Stimulated activated CD8-positive, alpha-beta memory T cell treated with anti-CD3 and anti-CD28 coated beads, Interleukin-12 subunit alpha, Interleukin-12 subunit beta, amount 100 ng/mL, for 1 hour (primary cell): ENCODE measurements at places on chromosomes 16 and 17.

- no peak for DNase-seq
Measured at GRCh38 chr17:2801841-2802240, 5.6 kb downstream of the RAP1GAP2 start.

- no peak for DNase-seq
Measured at GRCh38 chr16:17295948-17296347, 174.8 kb downstream of the XYLT1 start.

DNA sequence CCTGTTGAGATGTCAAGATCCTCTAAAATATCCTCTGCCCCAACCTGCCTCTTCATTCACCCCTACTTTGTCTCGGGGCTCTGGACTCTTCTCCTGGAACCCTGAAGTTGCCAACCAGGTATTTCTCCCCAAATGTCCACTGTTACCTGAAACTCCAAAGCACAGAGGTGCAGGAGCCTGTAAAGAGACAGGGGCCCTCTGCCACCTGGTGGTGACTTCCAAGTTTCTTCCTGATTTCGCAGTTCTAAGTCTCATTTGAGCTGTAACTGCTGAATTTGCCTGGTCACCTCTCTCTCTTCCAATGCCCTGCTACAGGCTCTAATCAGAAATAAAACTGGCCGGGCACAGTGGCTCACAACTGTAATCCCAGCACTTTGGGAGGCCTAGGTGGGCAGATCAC, 77.1 kb upstream of the RCVRN start:
- DNase-seq: no peak

DNA sequence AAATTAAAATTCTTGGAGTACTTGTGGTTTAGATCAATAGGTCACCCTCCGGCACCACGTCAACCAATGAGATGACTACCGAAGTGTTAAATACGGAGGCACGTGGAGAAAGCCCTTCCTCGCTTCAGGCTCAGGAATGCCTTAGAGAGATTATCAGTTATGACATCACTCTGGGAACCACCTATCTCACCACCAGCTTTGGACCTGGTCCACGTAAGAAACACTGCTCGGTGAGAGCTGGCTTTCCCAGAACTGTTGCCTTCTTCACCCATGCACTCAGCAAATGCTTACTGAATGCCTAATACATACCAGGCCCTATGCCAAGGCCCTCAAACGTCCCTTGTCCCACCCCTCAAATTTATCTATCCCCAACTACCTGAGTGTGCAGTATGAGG, 71.3 kb downstream of the SMG6 start:
- DNase-seq: no peak

DNA sequence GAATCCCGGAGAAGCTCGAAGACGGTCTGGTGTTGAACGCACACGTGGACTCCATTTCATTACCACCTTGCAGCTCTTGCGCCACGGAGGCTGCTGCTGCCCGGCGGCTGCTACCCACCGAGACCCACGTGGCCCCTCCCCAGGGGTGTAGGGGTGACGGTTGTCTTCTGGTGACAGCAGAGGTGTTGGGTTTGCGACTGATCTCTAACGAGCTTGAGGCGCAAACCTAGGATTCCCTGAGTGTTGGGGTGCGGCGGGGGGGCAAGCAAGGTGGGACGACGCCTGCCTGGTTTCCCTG, 1.7 kb upstream of the CBX4 start:
- no peak for DNase-seq

DNA sequence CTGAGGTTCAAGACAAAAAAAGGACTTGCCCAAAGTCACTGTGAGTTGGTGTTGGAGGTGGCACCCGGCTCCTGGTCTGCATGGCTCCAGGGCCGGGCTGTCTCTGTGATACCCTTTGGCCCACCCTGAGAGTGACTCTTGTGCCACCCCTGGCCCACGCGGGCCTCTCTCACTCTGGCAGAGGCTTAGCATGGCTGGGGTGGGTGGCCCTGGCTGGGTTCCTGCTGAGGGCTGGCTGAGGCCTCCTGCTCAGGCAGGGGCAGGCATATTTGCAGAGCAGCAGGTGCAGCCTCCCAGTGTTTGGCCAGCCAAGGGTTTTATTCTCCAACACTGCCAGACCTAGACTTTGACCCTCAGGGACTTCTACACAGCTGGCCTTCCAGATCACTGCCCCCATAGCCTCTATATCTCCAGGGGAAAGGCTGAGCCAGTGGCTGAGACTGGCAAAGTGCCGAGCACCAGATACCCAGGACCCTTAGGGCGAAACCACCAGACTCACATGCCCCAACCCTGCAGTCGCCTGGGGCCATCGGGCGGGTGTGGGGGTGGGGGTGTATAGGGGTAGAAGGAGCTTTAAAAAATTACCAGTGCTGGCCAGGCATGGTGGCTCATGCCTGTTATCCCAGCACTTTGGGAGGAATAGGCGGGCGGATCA, 21.5 kb upstream of the ADGRG1 start:
- DNase-seq: no peak

DNA sequence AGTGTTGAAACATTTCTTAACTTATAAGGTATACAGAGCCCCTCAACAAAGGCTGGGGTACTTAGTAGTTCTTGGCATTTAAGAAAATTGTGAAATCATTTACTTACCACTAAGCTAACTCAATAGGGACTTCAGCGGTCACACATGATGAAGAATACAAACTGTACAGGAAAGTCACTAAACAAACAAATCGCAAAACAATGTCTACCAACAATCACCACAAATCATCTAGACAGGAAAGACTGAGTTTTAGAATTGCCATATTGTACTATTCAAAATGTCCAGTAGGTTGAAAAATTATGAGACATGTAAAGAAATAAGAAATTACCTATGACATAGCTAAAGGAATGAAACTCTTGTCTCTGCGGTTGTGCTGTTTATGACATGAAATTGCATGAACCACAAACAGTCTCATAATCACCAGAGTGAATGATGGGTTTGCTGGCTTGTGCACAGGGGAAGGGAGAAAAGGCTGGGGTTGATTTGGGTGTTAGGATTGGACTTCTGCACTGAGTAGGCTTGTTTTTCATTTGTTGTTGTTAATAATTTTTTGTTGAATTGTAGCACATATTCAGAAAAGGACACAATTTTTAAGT, 441.1 kb upstream of the MON1B start:
- DNase-seq: no peak

- no peak for DNase-seq
Measured at GRCh38 chr16:24140730-24141129, 115.4 kb upstream of the CACNG3 start.

DNA sequence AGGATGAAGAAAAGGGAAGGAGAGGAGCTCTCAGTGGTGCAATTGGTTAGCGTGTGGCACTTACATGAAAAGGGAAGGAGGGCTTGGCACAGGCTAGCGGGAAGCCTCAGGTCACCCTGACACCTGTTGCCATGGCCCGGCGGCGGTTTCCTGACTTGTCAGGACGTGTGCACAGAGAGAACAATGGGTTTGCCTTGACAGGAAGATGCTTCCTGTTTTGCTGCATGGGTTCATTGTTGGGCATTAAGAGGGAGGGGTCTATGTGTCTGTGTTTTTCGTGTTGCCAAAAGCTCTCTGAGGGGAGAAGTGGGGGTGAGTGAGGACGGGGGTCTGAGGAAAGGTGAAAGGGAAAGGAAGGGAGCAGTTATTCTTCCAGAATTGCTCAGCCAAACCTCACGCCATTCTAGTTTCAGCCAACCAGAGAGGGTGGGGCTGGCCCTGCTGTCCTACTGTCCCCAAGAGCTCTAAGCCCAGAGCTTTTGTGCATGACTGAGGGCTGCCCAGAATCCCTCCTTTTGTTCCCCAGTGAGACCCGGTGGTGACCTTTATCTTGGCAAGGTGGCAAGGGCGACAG, 17.1 kb upstream of the CCR7 start:
- no peak for DNase-seq

GRCh38 chr17:64282753-64283080, 19.7 kb upstream of the TEX2 start:
- DNase-seq: no peak

DNA sequence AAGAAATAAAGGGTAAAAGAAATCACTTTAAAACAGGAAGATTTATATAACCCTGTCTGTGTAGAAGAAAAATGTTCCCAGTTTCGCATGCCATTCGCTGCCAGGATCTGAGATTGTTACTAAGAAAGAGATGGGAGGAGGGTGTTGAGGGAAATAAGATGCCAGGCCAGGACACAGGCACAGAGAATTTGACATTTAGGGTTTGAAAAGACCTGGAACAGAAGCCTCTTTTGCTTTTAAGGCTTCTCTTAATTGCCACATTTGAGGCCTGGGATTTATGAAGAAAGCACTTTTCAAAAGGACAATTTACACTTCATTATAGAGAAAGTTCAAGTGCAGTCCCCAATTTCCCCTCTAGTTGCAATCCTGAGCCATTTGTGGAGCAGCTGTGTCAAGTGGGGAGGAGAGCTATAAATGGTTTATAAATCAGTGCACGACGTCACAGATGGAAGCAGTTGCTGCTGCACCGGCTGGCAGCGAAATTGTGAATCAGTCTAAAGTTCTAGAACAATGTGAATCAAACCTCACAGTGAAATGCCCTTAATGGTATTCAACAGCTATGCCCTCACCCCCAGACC, 26.5 kb upstream of the C16orf87 start:
- no peak for DNase-seq

DNA sequence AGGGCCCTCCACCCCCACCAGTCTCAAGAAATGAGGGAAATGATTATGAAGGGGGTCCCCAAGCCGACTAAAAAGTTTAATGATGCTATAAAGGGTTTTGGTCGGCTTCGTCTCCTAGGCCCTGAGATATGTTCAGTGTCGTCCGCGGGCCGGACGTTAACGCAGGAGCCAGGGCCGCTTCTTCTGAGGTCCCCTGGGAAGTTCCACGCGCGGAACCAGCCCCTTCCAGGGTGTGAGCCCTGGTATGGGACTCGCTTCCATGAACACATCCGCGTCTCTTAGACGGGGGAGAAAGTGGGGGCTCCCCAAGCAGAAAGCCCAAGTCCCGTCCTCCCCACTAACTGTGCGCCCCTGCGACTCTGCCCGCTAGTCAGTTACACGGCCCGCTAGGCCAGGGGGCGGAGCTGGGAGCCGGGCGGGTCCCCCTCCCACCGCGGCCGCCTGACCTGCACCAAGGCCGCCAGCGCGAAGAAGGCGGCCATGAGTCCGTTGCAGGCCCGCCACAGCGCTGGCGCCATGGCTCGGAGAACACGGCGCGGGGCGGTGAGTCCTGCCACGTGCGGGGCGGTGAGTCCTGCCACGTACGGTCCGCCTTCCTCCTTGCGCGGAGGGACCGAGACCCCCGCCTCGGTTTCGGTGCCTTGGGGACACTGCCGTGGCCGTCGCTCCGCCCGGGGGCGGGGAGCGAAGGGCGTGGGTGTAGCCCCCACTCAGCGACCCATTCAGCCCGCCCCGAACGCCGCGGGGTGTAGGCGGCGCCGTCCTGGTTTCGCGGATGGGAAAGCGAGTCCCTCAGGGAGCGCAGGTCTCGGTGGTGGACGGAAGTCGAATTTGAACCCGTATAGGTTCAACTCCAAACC, at the start of gene TMEM220:
TSS of gene TMEM220 (minus strand) at position 690 of the 860 bp plus-strand sequence. CDS start at position 518, 172 bp downstream.
- peak; percentile 17 for DNase-seq

- no peak for DNase-seq
Measured at GRCh38 chr17:57676543-57676942, 68.6 kb downstream of the CCDC182 start.

DNA sequence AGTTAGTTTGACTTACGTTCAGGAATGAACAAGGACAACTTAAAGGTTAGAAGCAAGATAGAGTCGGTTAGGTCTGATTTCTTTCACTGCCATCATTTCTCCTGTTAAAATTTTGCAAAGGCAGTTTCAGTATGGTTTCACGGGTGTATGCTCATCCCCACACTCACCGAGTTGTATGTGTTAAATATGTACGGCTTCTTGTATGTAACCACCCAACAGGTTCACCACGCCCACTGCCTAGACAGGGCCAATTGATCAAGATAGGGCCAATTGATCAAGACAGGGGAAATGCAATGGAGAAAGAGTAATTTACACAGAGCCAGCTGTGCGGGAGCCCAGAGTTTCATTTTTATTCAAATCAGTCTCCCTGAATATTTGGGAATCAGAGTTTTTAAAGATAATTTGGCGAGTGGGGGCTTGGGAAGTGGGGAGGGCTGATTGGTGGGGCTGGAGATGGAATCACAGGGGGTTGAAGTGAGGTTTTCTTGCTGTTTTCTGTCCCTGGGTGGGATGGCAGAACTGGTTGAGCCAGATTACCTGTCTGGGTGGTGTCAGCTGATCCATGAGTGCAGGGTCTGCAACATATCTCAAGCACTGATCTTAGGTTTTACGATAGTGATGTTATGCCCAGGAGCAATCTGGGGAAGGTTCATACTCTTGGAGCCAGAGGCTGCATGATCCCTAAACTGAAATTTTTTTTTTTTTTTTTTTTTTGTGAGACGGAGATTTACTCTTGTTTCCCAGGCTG, 62.4 kb upstream of the PLCG2 start:
- no peak for DNase-seq

DNA sequence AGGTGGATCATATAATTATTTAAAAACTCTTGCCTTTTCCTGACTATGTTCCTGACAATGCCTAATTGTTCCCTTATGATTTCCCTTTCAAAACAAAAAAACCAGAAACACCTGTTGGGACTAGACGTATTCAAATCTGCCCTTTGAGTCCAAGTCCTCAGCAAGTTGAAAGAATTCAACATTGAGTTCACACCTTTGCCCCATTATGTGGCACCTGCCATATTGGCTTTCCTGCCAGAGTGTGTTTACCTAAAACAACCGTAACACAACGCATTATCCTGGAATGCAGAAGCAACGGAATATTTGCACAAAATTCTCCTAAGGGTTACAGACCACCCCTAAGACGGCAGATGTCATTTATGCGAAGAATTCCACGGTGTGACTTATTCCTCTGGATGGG, 105.9 kb downstream of the ZFHX3 start:
- DNase-seq: no peak

- DNase-seq: no peak
Measured at GRCh38 chr17:55710829-55711496, 11.7 kb downstream of the TMEM100 start.

DNA sequence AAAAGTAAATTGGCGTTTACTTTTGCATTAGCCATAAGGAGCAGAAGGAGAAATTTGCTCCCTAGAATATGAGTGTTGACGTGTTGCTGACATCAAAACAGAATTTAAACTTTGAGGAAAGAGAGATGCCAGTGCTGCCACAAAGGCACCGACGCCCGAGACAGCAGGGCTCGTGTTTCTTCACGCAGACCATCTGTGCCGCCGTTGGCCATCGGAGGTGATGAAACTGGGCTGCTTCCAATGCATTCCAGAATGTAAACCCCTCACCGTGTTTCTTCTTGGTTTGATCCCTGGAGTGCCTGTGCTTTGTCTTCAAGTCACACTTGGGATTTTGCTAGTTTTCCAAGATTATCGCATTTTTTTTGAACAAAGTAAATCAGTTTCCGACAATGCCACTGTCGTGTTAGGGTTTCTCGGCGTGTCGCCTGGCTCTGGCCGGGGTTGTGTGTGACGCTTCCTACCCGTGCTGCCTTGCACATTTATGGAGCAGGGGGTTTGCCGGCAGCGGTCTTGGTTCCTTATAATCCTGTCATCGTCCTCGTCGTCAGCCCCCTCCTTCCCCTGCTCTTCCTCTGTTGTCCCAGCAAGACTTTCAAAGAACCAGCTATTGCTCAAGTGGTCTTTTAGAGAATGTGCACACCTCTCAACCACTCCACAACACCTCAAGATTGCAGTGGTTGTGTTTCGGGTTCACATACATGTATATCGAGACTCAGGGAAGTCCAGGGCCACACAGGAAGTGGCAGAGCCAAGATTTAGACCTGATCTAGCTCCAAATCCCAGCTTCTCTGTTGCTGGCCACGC, 103.9 kb downstream of the METRNL start:
- no peak for DNase-seq
